Left lung (tissue), 14 donors: ENCODE measurements at places on chromosomes 4 and X. TPM values are rescaled to one million over a fixed set of nuclear protein-coding genes. Genes with fewer than 3 reads are reported as not detected.

GRCh38 chrX:136797787-136798186 is 17.1 kb upstream of the ARHGEF6 start:
- no peaks in the 10 kb centered on the region for H3K27me3 ChIP-seq
- H3K36me3 ChIP-seq = no peaks in the 10 kb centered on the region
- no peaks in the 10 kb centered on the region for H3K4me1 ChIP-seq
- H3K4me3 ChIP-seq = no peak overlapping the region
- no peak overlapping the region for H3K27ac ChIP-seq
- no peak for DNase-seq

GRCh38 chrX:28609917-28610613 is 22.8 kb downstream of the IL1RAPL1 start:
- no peaks in the 10 kb centered on the region for H3K4me1 ChIP-seq
- no peaks in the 10 kb centered on the region for H3K27me3 ChIP-seq
- H3K4me3 ChIP-seq = no peak overlapping the region
- H3K27ac ChIP-seq = no peak overlapping the region
- H3K36me3 ChIP-seq = no peaks in the 10 kb centered on the region

DNA sequence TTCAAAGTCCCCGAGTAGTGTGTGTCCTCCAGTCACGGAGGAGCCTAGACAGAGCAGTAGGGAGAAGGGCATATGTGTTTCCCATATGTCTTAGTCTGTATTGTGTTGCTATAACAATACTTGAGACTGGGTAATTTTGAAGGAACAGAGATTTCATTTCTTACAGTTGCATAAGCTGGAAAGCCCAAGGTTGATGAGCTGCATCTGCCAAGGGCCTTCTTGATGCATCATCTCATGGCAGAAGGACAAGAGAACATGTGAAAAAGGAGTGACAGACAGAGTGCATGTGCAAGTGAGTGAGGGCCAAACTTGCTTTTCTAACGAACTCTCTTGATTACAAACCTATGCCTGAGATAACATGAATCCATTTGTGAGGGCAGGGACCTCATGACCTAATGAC is 243.4 kb downstream of the ARHGAP10 start:
- no peak overlapping the region for H3K4me3 ChIP-seq
- H3K4me1 ChIP-seq = no peaks in the 10 kb centered on the region
- no peak overlapping the region for H3K27ac ChIP-seq
- no peak for DNase-seq
- no peaks in the 10 kb centered on the region for H3K27me3 ChIP-seq

- no peaks in the 10 kb centered on the region for H3K4me1 ChIP-seq
- no peak overlapping the region for H3K4me3 ChIP-seq
- no peaks in the 10 kb centered on the region for H3K36me3 ChIP-seq
- no peak overlapping the region for H3K27ac ChIP-seq
- DNase-seq = no peak
These were observed 280.8 kb downstream of the ANKRD50 start for GRCh38 chr4:124431653-124432192.

- H3K27me3 ChIP-seq = no peaks in the 10 kb centered on the region
- H3K27ac ChIP-seq = no peak overlapping the region
- H3K36me3 ChIP-seq = no peaks in the 10 kb centered on the region
- H3K4me1 ChIP-seq = no peaks in the 10 kb centered on the region
- DNase-seq = no peak
- H3K4me3 ChIP-seq = no peak overlapping the region
These were observed 161.0 kb upstream of the S100G start for GRCh38 chrX:16488959-16489358.

DNA sequence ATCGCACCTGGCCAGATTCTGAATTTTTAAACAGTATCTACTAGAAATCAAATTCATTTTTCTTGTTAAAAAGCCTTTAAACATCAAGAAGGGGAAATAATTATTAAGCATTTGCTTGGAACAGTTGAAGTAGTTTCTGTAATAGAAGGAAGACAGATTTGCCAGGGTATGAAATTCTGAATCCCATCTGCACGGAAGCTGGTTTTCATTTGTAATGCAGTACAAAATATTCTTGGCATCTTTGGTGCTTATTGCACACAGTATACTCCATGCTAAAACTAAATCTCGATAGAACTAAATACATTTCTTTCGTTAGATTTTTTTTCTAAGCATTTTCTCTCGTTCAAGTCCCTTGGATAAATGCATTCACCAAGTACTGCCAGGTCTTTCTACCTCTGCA is 25.3 kb downstream of the TRIM2 start:
- peaks cover 25% of the 10 kb centered on the region for H3K4me1 ChIP-seq
- no peaks in the 10 kb centered on the region for H3K36me3 ChIP-seq
- H3K27ac ChIP-seq = no peak overlapping the region

GRCh38 chr4:139824882-139825522 is 159.4 kb downstream of the MGST2 start:
- H3K27ac ChIP-seq = no peak overlapping the region
- H3K36me3 ChIP-seq = no peaks in the 10 kb centered on the region
- no peaks in the 10 kb centered on the region for H3K27me3 ChIP-seq

Gene HMGB2
- 47.7 TPM for total RNA-seq

Gene TMLHE
- 9.1 TPM for total RNA-seq

Gene NSUN7
- total RNA-seq = 7.4 TPM

Gene DMP1
- not detected for total RNA-seq

DNA sequence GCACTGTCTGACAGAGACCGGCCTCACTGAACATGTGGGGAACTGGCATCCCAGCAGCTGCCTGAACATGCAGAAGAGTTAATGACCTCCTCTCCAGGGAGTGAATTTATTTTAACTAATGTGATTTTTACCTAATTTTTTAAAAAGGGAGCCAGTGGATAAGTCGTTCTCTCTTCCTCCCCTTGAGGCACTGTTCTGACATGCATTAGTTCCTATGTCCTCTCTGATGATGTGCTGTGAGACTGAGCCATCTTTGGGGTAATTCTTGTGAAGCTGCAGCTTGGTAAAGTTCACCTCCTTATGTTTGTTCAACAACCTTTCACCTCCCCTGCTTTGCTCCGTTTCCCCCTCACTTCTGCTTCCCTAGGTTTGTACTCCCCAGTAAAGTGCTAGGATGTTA is 139.7 kb downstream of the COL25A1 start:
- no peak overlapping the region for H3K27ac ChIP-seq
- no peaks in the 10 kb centered on the region for H3K27me3 ChIP-seq
- H3K36me3 ChIP-seq = no peaks in the 10 kb centered on the region
- no peak for DNase-seq
- H3K4me3 ChIP-seq = no peak overlapping the region

GRCh38 chrX:136205882-136206380 is 45.3 kb downstream of the MAP7D3 start:
- H3K4me3 ChIP-seq = no peak overlapping the region
- H3K4me1 ChIP-seq = peaks cover 14% of the 10 kb centered on the region

DNA sequence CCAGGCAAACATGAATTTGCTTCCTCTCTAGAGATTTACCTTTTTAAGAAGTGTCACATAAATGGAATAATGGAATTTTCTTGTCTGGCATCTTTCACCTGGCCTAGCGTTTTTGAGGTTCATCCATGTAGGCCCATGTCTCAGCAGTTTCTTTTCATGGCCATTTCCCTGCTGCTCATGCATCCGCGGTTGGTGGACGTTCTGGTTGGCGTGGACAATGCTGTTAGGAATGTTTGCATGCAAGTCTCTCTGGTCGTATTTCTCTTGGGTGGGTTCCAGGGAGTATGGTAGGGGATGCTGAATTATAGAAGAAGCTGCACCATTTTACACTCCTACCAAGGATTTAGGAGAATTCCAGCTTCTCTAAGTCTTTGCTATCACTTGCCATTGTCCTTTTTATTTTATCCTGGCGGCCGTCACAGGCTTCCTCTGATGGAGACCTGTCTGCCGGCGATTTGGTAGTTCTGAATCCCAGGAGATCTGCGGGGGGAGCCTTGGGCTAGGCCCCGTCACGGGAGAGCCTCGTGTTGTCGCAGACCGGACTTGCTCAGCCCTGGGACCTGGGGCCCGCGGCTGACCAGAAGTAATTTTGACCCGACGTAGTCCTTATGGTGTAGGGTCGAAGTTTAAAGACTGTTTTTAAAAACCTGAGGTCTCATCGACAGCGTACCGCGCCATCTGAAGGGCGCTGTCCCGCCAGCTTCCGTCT is 56.9 kb upstream of the TADA2B start:
- H3K4me1 ChIP-seq = peaks cover 12% of the 10 kb centered on the region
- H3K27me3 ChIP-seq = no peaks in the 10 kb centered on the region
- peak; percentile 41 for DNase-seq

Gene TIMP1
- 2,737 TPM for total RNA-seq

DNA sequence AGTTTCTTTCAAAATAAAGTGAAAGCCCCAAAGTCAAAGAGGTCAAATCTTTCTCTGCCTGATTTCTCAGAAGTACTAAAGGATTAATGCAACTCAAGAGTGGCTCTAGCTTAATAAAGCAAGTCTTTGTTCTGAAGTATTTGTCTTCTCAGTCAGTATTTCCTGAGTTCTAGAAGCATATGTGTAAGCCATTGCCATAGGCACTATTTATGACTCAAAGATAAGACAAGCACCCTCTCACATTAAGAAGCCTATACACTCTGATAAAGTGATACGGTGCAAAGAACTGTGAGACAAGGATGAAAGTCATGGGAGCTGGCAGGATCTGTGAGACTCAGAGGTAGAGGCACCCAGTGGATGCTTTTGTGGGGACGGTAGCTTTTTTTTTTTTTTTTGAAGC is 60.9 kb downstream of the AASDH start:
- DNase-seq = peak; percentile 37
- no peaks in the 10 kb centered on the region for H3K4me1 ChIP-seq
- no peak overlapping the region for H3K27ac ChIP-seq
